Myometrial cell (primary cell): ENCODE measurements at places on chromosomes 7 and 10. TPM values are rescaled to one million over a fixed set of nuclear protein-coding genes. Genes with fewer than 3 reads are reported as not detected.

The CALCR gene
- total RNA-seq: not detected in 2 replicates

The SFRP4 gene
- total RNA-seq: under 0.01 and 0.29 TPM in 2 replicates

The LMOD2 gene
- not detected in 2 replicates for total RNA-seq

The TRPV5 gene
- total RNA-seq: not detected in 2 replicates

The CPA1 gene
- not detected in 2 replicates for total RNA-seq

The IFIT1B gene
- total RNA-seq: not detected in 2 replicates

The TAS2R5 gene
- not detected in 2 replicates for total RNA-seq

The NEUROD6 gene
- not detected in 2 replicates for total RNA-seq

The CTAGE8 gene
- total RNA-seq: 0.18 and 0.29 TPM in 2 replicates

The HERPUD2 gene
- total RNA-seq: 15.4 and 36.9 TPM in 2 replicates

The INTS15 gene
- 12.7 and 17.0 TPM in 2 replicates for total RNA-seq

The NANOS1 gene
- under 0.01 and 0.58 TPM in 2 replicates for total RNA-seq

The ADGRA1 gene
- not detected in 2 replicates for total RNA-seq

The GPRIN2 gene
- total RNA-seq: not detected in 2 replicates

The CYP3A7 gene
- not detected in 2 replicates for total RNA-seq

The RAPGEF5 gene
- total RNA-seq: 0.29 TPM in 1 of 2 replicates, not detected in the other

The GBX1 gene
- not detected in 2 replicates for total RNA-seq

The HOXA3 gene
- 0.18 TPM in 1 of 2 replicates, not detected in the other for total RNA-seq

The PAX4 gene
- total RNA-seq: not detected in 2 replicates

The AKR1C8 gene
- total RNA-seq: not detected in 2 replicates

The ZP3 gene
- 0.29 and 1.9 TPM in 2 replicates for total RNA-seq

The SUN1 gene
- 89.7 and 118 TPM in 2 replicates for total RNA-seq

The NKX6-2 gene
- total RNA-seq: not detected in 2 replicates

The ANKRD1 gene
- total RNA-seq: 0.58 and 1.8 TPM in 2 replicates

The FAM131B gene
- 0.53 and 1.2 TPM in 2 replicates for total RNA-seq

The CDHR3 gene
- total RNA-seq: 3.7 and 4.0 TPM in 2 replicates

The HPSE2 gene
- 0.35 TPM in 1 of 2 replicates, not detected in the other for total RNA-seq

The TFPI2 gene
- total RNA-seq: 528 and 763 TPM in 2 replicates

The CAV1 gene
- 856 and 935 TPM in 2 replicates for total RNA-seq

The CLEC2L gene
- not detected in 2 replicates for total RNA-seq

The STAG3 gene
- total RNA-seq: 0.29 and 0.35 TPM in 2 replicates

The DEPP1 gene
- total RNA-seq: 9.7 and 14.4 TPM in 2 replicates

The ITIH2 gene
- total RNA-seq: not detected in 2 replicates

The HOGA1 gene
- total RNA-seq: under 0.01 and 2.1 TPM in 2 replicates

The CNPY1 gene
- not detected in 2 replicates for total RNA-seq

The ZNF727 gene
- not detected in 2 replicates for total RNA-seq

The BUD31 gene
- total RNA-seq: 87.6 and 120 TPM in 2 replicates

The CCDC172 gene
- total RNA-seq: not detected in 2 replicates

The SPDYE2 gene
- total RNA-seq: not detected in 2 replicates

The SAP25 gene
- not detected in 2 replicates for total RNA-seq

The TMEM270 gene
- total RNA-seq: not detected in 2 replicates

The MACC1 gene
- total RNA-seq: under 0.01 TPM in 1 of 2 replicates, not detected in the other

The HKDC1 gene
- total RNA-seq: 0.29 and 1.1 TPM in 2 replicates

The LIPN gene
- total RNA-seq: not detected in 2 replicates

The ZNF117 gene
- 2.6 and 2.7 TPM in 2 replicates for total RNA-seq

The LAMB4 gene
- under 0.01 TPM in 2 replicates for total RNA-seq

The P4HA1 gene
- 86.2 and 102 TPM in 2 replicates for total RNA-seq

The CHAT gene
- not detected in 2 replicates for total RNA-seq

The IQCE gene
- total RNA-seq: 15.3 and 22.5 TPM in 2 replicates

The EVX1 gene
- 0.86 TPM in 1 of 2 replicates, not detected in the other for total RNA-seq

The VPS37D gene
- total RNA-seq: 3.7 and 5.2 TPM in 2 replicates

The TDRD1 gene
- 0.35 TPM in 1 of 2 replicates, not detected in the other for total RNA-seq
